Activated naive CD8-positive, alpha-beta T cell treated with anti-CD3 and anti-CD28 coated beads, Interleukin-2, amount 10 ng/mL, durations not matched to agents 7 days and 5 days (primary cell): ENCODE measurements at places on chromosomes 7 and 10. TPM values are rescaled to one million over a fixed set of nuclear protein-coding genes. Genes with fewer than 3 reads are reported as not detected.

The RBM20 gene
- total RNA-seq = 0.17 TPM

GRCh38 chr10:48439581-48440041, 133.1 kb downstream of the MAPK8 start:
- DNase-seq = no peak

The GPR15LG gene
- total RNA-seq = not detected

The CHST15 gene
- total RNA-seq = 0.28 TPM

DNA sequence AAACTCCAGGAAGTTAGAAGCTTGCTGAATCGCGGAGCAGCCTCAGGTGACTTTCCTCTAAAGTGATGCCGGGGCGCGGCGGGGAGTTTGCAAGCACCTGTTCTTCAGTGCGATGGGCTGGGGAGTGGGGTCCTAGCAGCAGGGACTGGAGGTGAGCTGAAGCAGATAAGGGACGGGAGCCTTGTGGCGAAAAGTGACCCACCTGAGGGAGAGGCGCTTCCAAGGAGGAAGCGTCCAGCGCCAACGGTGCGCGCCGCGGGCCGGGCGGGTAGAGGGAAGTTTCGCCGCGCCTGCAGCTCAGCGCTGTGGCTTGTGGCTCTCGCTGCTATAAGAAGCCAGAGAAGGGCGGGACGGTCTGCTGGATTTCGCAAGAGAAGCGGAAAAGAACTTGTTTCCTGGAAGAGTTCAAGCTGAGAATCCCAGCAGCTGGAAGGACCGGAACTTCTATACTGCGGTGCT, at the start of gene STEAP4:
Gene STEAP4 (minus strand): TSS at position 305 of the 459 bp plus-strand sequence. CDS start 22,625 bp downstream, outside the sequence.
- DNase-seq = no peak

GRCh38 chr7:101161692-101162471, 3.5 kb downstream of the VGF start:
- DNase-seq = no peak

DNA sequence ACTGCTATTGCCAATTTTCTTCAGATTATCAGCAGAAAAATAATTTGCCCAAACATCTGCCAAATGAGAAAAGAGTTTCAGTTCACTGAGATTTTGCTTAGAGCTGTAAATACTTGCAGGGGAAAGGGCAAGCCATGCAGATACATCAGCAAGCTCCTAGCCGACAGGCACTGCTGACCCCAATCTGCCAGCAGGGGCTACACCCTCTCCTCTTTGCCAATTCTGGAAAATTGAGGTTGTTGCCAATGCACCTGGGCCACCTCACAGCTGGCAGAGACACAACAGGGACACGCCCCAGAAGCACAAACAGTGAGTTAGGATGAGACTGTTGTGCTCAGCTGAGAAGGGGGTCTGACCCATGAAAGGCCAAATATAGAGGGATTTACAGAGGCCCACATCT, 129.5 kb upstream of the MYO3A start:
- no peak for DNase-seq

The ZNF33A gene
- total RNA-seq = 40.1 TPM

- no peak for DNase-seq
Observed at GRCh38 chr10:100328198-100328597, 1.8 kb downstream of the PKD2L1 start.

The HTR5A gene
- total RNA-seq = not detected

DNA sequence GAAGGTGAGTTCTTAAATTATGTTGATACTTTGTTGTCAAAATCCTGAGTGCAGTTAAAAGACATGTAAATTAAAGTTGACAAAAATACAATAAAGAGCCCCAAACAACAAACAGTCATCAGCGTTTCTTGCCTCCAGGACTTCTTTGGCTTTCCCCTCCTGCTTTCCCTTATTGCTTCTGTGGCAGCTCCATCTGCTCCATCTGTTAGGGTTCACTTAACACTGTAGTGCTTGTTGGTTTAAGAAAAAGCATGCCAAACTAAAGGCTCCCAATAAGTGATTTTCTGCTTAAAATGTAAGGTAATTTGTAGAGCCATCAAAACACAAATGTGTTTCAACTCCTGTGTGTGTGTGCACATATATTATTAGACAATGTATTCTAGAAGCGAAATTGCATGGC, 254.3 kb upstream of the GNAI1 start:
- no peak for DNase-seq

DNA sequence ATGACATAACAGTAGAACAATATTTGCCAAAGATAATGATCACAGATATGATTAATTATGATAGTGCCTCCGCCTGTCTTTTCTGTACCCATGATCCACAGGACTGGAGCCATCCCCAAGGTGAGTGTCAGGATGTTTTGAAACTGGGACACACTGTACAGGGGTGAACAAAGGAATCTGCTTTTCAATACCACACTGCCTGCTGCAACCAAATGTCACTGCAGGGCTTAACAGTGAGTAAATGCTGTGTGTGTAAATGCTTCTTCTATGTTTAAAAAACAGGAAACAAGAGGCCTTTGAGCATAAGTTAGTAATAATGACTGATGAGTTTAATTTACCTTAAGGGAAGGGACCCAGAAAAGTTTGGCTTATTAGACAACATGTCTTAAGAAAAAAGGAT, 65.2 kb downstream of the HBP1 start:
- no peak for DNase-seq

The ARPC1A gene
- total RNA-seq = 50.6 TPM

The USP54 gene
- 4.1 TPM for total RNA-seq

GRCh38 chr7:122155566-122155965, 11.5 kb upstream of the AASS start:
- no peak for DNase-seq

The MDH2 gene
- total RNA-seq = 137 TPM
